ENCODE measurements at places on chromosomes 4 and X.

DNA sequence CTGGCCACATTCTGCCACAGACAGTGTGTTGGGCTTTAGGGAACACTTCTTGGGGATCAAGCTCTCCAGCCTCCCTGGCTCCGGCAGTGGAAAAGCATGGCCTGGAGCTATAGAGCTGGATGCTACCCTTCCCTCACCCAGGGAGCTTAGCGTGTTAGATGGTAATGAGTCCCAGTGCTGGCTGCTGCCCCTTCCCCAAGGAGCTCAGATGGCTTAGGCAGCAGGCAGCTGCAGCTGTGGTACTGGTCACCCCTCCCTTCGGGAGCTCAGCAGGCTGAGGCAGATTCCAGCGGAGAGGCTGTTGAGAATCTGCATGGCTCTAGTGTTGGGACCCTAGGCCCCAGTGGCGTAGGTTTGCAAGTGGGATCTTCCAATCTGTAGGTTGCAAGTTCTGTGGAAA is 19.5 kb downstream of the TMEM144 start:
- no peak for DNase-seq

GRCh38 chr4:186901850-186902249 is 178.2 kb upstream of the FAT1 start:
- no peak for DNase-seq

DNA sequence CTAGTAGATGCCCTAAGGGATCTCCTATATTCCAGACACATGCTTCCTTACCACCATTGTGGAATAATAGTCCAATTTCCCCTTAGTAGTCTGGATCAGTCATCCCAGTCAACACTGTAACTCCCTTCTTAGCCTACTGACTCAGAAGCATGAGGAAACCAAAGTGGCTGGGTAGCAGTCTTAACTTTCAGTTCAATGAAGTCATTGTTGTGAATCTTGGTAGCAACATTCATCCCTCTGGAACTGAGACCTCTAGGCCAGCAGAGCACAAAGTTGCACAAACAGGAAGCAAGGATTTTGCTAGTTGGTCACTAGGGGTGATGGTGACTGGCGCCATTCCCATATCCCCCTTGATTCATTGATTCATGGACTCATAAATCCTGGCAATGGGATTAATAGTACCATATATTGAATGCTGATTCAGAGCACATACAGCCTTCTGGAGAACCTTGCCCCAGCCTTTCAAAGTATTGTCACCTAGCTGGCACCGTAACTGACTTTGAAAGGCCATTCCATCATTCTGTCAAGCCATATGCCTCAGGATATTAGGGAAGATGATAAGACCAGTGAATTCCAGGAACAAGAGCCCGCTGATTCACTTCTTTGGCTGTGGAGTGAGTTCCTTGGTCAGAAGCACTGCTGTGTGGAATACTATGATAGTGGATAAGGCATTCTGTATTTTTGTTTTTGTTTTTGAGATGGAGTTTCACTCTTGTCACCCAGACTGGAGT is 19.7 kb upstream of the GPAT3 start:
- DNase-seq, result no peak

DNA sequence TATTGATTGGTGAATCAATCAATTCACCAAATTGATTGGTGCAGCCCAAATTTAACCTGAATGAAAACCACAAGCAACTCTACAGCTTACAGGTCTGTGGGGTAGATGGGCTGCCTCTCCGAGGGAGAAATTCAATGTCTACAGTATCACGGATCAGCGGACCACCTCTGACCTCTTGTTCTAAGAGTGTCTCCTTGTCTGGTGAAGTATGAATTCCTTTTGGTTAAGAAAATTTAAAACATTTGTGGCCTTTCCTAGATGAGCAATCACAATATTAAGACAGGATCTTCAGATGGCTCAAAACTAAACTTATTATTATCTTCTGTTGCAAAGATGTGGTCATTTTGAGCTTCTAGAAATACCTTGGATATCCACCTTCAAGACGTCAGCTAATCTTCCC is 153.3 kb downstream of the IL15 start:
- no peak for DNase-seq

- no peak for DNase-seq
Measured at GRCh38 chr4:26779674-26780073, 81.0 kb upstream of the STIM2 start.

DNA sequence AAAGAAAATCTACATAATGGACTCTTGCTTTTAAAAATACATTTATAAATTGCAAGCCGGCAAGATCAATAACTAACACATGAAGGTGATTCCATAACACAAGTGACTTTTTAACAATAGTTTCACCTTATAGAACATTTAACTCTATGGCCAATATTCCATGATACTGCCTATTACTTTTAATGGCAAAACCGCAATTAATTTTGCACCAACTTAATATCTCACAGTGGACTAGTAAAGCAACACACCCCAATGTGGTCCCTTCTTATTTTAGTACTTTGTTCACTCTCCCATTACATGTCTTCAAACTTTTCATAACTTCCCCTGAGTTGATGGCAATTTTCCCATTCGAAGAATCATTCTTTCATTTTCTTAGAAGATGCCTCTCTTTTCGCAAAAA is 351.6 kb upstream of the F9 start:
- DNase-seq, result no peak

DNA sequence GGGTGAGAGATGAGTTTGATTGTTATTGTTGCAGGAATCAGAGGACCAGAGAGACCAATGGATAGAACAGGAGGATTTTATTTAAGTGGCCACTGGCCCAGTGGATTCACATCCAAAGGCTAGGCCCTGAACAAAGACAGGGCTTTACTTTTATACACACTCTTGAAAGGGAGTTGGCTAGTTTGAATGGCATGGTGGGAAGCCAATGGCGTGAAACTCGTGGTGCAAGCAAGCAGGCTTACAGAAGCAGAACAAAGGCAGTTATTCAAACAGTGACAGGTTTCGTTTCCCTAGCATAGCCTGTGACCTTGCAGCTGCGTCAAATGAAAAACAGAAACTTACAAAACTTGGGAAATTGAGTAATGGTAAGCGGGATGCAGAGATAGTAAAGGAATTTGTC is 110.2 kb upstream of the PRDX4 start:
- no peak for DNase-seq

GRCh38 chrX:55161581-55161980 is 58.6 kb upstream of the PAGE5 start:
- DNase-seq, result no peak

GRCh38 chr4:9989918-9990635 is 31.2 kb downstream of the SLC2A9 start:
- DNase-seq, result no peak

DNA sequence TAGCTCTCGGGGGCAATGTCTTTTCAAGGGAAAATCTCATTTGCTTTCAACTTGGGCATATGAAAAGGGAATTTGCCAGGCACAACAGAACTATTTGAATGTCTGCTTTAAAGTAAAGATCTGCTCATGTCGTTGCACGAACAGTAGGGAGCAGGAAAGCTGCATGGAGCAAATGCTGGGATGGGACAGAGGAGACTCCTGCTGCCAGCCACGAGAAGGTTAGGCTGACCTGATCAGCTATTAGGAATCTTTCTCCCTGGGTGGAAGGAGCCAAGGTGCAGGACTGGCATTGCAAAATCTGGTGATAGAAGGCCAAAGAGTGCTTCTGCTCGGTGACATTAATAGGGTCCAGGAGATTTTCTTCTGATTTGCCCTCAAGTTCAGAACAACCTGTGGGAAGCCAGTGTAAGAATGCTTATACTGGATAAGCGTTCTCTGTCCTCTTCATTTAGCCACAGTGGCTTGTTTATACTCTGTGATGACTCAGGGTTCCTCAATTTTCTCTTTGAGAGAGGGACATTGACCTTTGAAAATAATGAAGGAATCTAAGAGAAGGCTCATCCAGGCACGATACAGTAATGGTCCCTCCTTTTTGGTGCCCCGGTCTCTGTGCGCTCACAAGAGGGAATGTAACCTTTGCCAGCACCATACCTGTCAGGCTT is 22.9 kb downstream of the FHL1 start:
- DNase-seq, result no peak

DNA sequence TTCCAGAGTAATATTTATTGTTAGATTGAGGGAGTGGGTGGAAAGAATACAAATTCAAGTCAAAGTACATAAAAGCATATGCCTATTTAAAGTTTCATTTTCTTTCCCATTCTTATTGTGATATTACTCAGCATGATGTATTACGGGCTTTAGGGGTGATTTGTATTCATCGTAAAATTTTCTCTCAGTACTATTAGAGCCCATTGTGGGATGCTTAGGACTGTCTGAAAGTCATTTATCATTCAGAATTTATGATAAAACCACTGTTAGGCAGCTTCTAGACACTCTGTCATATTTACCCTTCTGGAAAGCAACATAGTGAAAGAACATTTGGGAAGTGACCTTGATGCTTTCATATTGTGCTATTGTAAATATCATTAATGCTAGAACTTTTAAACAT is 45.9 kb downstream of the AGA start:
- no peak for DNase-seq

DNA sequence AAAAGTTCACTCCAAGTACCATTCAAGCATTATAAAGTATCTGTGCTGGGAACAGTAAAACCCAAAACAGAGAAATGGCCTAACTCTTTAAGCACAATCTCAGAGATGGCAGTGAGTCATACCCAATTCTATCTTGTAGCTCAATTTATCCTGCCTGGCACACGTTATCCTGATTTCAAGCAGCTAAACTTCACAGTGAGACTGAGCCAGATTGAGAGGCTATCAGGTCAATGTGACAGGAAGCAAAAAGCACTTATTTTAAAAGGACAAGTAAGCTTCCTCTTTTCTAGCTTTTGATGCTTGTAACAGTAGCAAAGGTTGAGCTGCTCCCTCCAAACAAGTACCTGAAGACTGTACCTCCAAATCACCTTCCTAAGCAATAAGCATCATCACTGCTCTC is 324.9 kb downstream of the NAF1 start:
- DNase-seq, result no peak

DNA sequence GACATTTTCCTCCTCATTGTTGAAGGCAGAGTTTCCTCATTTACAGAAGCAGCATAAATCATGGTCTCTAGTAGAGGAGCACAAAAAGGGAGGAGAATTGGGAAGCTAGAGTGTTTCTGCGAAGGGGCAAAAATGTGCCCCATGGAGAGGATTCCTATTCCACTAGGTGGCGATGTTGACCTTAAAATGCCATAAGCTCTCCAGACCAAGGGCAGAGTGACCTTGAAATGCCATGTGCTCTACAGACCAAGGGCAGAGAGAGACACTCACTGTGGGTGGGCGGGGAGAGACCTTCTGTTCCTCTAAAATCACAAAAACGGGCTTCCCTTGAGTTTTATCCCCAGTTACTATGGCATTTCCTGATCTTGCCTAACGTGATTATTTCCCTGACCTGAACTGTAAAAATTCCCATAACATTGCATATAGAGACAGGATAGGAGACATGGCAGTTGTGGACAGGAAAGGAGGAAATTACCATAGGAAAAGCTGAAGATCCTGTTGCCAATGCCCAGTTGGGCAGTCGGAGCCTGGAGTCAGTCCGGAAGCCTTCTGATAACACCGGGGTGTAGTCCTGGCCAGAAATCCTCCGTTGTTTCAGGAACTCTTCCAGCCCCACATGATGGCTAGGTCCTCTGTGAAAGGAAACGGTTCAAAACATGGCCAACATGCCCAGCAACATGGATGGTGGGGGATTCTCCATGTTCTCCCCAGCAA is 567.7 kb downstream of the MAGEB5 start:
- no peak for DNase-seq

GRCh38 chrX:154967603-154968002 is 54.9 kb downstream of the F8 start:
- DNase-seq, result no peak

- DNase-seq, result no peak
Measured at GRCh38 chr4:44761306-44761705, 35.0 kb upstream of the GNPDA2 start.

DNA sequence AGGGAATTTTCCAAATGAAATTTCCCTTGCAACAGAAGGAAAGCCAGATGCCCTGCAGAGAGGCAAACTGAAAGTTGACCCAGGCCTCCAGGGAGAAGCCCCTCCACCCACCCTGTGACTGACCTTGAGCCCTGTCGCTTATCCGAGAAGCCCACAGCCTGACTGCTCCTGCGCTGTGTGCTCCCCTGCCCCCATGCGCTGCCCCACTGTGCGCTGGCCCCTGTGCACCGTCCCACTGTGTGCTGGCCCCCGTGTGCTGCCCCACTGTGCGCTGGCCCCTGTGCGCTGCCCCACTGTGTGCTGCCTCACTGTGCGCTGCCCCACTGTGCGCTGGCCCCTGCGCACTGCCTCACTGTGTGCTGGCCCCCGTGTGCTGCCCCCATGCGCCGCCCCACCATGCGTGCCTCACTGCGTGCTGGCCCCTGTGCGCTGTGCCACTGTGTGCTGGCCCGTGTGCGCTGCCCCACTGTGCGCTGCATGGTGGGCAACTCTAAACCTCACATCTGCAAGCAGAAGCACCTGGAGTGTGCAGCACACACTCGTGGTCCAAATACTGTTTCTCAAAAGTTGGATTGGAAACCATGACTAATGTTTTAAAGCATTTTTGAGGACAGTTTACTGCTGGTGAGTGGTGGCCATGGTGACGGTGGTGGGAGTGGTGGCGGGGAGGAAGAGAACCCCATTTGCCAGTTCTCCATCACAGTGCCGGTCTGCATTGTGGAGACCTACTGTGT is 8.3 kb upstream of the GRPEL1 start:
- no peak for DNase-seq

- no peak for DNase-seq
Measured at GRCh38 chr4:183164963-183165362, 65.9 kb downstream of the WWC2 start.
